ENCODE measurements at places on chromosomes 5 and 9.

DNA sequence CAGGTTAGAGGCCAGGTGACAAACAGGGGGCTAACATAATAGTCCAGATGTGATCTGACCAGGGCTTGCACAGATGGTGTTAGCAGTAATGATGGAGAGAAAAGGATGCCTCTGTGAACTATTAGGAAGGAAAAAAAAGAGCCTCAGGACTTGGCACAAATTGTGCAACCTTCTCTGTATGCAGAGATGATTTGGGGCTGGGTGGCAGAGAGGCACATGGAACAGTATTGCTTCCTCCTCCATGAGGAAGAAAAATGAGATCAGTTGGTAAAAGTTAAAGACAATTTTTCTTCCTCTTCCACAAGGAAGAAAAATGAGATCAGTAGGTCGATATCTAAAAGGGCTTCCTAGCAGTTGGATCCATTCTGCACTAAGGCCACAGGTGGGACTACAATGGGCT, 13.9 kb upstream of the ANXA6 start:
- no peak for DNase-seq

DNA sequence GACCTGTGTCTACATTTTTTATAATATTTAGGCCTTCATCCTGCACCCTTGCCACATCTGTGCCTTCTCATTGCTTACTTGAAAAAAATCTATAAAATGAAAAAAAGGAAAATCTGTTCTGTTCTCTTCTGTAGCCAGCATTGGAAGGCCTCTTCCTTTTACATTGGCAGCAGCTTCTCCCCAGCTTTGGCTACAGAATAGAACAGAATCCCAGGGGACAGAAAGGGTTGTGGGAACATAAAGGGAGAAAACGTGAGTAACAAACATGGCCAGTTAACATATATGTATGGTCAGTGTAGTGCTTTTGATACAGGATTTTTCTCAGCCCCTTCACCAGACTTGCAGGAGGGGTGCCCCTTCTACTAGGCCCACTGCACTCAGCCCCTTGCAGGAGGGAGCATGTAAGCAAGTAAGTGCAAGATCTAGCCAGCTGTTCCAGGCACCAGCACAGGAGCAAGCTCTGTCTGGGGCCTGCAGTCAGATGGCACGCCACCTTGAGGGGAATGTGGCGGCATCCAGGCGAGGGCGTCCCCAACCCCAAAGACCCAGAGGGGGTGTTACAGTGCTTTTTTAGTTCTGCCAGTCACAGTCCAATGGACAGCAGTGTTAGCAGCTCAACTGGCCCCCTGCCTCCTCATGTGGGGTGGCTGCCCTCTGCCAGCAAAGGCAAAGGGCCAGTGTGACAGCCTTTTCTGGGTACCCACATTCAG, 330.5 kb upstream of the ZNF462 start:
- no peak for DNase-seq

DNA sequence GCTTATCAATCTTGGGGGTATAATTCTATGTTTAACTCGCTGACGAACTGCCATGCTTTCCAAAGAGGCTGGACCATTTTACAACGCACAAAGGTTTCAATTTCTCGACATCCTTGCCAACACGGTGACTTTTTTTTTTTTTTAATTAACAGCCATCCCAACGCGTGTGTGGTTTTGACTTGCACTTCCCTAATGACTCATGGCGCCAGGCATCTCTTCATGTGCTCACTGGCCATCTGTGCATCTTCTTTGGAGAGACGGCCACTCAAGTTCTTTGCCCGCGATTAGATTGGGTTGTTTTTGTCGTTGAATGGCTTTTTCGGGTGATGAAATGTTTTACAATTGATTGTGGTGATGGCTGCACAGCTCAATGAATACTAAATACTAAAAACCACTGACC, 12.5 kb upstream of the CARD9 start:
- no peak for DNase-seq

GRCh38 chr5:127307868-127308267, 17.3 kb downstream of the MEGF10 start:
- no peak for DNase-seq

DNA sequence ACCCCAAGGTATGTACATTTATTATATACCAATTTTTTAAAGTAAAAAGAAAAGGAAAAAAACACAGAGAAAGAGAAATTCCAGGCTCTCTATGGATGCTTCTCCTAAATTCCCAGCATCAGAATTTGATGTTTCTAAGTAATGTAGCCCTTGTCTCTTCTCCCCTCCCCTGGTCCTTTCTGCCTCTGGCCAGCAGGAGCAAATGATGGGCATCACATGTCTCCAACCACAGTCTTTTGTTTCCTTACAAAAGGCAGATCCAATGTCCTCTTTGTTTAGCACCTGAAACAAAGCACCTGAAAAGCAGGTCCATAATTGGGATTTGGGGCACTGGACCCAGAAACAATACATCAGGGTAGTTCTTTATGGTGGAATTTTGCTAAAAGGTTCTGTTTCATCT, 50.4 kb upstream of the APC start:
- DNase-seq, result no peak

GRCh38 chr9:88936132-88936531, 55.1 kb upstream of the S1PR3 start:
- no peak for DNase-seq

DNA sequence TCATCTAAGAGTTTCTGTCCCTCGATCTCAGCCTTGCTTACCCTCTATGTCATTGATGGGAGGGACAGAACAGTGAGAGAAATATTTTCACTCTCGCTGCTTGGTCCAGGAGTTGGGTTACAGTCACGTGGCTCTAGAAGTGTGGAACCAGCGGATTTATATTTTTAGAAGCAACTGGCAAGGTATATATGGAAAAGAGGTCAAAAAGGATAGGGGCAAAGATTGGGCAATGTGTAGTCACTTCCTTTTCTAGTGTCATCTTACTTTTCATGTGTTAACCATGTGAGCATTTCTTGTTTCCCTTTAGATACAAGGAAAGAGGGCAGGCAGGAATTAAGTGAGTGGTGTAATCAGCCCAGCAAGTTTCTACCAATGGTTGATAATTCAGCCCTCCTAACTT, 111.5 kb upstream of the ZNF366 start:
- DNase-seq, result no peak

GRCh38 chr9:137640862-137641261, 22.1 kb downstream of the EHMT1 start:
- no peak for DNase-seq

GRCh38 chr9:115034801-115035200, 83.2 kb downstream of the TNC start:
- no peak for DNase-seq

DNA sequence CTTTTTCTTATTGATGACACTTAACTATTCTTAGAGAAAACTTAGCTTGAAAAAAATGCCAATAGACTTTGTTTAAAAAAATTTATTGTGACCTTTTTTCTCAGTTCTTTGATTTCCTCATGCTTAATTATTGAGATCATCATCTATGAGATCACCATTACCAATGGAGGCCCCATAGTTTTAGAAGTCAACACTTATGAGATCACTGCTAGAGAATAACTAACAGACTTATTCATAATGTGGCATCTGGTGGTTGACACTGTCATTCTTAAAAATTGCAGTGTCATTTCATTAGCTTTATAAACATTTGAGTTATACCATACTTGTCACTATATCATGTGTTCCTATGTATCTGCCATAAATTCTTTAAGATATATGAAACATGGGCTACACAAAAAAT, 14.9 kb upstream of the FEM1C start:
- no peak for DNase-seq

GRCh38 chr5:603081-603998, 8.8 kb upstream of the CEP72 start:
- no peak for DNase-seq

GRCh38 chr5:35246411-35246810, 16.1 kb upstream of the PRLR start:
- DNase-seq, result no peak
